ENCODE measurements at places on chromosomes 6 and 20.

DNA sequence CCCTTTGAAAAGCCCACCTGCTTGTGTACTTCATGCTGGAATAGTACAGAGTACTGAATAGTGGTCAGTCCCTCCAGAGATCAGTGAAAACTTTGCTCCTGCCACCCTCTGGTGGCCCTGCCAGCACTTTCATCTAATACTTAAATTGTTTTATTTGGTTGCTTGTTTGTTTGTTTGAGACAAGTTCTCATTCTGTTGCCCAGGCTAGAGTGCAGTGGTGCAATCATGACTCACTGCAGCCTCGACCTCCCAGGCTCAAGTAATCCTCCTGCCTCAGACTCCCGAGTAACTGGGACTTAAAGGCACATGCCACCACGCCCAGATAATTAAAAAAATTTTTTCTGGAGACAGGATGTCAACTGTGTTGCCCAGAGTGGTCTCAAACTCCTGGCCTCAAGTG, 9.1 kb downstream of the FAM83D start:
- peak; percentile 68 for DNase-seq

DNA sequence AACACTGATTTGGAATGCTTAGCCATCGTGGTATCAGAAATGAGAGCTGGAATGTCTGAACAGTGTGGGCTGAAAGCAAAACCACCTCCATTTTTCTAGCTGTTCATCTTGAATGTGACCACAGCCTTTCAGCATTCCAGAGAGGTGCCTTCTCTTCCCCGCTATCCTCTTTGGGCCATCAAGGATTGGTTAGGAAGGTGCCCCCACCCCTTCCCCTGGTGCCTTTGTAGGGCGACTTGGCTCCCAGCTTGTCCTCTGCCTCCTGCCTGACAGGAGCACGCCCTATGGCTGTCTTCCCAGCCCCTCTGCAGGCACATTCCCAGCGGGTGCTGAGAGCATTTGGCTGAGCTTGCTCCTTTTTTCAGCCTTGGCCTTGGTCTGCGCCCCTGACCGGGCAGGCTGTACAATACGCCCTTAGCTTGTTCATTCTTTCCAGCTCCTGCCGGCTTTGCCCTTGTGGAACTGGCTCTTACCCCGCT, 97.5 kb downstream of the ARMC2 start:
- DNase-seq = no peak

DNA sequence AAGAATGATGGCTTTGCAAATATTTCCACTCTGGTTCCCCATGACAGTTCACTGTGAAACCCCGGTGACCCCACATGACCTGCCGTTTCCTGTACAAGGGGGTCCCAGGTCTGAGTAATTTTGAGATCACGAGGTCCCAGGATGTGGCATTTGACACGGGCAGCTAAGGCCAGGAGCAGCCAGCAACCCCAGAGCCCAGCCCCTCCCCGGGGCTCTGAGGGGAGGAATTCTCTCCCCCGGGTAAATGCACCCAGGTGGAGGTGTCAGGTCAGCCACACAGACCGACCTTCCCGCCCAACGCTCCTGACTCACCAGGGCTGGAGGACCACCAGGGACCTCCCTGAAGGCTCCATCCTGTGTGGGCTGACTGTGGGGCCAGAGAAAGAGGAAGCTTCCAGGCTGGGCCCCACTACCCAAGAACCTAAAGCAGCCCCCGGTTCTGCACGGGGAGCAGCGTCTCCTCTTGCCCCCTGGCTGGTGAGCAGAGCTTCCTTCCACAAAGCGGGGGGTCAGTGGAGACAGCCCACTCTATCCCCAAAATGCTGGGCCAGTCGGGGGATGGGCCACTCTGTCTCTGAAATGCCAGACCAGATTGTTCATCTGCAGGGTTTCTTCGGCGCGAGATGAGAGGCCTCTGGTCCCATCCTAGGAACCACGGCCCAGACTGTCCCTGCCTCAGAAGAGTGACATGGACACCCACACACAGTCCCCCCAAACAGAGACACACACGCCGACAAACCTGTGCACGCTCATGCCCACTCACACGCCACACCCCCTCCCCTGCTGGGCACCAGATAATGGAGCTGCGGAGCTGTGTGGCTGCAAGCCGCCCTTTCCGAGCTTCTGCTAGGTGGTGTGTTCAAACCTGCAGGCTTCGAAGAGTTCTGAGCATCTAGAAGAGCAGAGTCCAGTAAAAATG, 23.4 kb upstream of the SLCO4A1 start:
- no peak for DNase-seq

- peak; percentile 65 for DNase-seq
Measured at GRCh38 chr6:71349976-71350615, 61.5 kb downstream of the OGFRL1 start.

- DNase-seq = no peak
Measured at GRCh38 chr6:1842334-1842733, 232.6 kb downstream of the FOXC1 start.

DNA sequence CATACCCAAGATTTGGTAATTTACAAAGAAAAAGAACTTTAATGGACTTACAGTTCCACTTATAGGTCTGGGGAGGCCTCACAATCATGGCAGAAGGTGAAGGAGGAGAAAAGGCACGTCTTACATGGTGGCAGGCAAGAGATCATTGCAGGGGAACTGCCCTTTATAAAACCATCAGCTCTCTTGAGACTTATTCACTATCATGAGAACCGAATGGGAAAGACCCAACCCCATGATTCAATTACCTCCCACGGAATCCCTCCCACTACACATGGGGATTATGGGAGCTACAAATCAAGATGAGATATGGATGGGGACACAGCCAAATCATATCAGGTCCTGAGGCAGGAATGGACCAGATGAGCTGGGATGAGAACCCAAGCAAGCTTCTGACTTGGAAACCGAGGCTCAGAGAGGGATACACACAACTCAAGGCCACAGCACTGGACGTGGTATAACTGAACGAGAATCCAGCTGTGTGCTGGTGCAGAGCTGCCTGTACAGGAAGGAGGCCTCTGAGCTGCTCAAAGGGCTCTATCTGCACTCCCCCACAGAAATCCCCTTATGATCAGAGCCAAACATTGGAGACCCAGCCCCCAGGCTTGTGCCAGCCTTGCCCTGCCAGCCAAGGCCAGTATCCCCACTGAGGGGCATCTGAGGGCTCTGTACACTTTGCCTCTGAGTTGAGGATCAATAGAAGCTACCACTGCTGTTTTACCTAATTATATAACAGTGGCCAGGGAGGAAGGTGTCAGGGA, 137.8 kb downstream of the CEBPB start:
- no peak for DNase-seq

DNA sequence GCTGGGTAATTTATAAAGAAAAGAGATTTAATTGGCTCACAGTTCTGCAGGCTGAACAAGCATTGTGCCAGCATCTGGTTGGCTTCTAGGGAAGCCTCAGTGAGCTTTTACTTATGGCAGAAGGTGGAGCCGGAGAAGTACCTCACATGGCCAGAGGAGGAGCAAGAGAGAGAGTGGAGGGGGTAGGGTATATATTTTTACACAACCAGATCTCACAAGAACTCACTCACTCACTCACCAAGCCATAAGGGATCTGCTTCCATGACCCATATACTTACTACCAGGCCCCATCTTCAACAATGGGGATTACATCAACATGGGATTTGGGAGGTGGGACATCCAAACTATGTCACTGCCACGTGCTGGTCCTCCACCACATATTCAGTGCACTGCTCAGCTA, 152.6 kb upstream of the PRND start:
- DNase-seq = no peak

- DNase-seq = no peak
Measured at GRCh38 chr6:134466771-134467525, 149.0 kb upstream of the SGK1 start.

- DNase-seq = peak; percentile 75
Measured at GRCh38 chr6:117677553-117678141, 2.4 kb downstream of the NUS1 start.

DNA sequence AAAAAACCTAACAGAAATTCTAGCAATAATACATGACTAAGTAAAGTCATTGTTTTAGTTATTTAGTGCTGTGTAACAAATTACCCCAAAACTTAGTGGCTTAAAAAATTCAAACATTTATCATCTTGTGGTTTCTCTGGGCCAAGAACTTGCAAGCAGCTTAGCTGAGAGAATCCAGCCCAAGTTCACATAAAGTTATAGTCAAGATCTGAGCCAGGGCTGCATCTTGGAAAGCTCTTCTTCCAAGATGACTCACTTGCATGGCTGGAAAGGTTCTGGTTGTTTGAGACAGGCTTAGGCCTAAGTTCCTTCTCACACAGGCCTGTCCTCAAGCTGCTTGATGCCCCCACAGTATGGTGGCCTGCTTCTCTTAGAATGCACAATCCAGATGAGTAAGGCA, 217.8 kb upstream of the TSHZ2 start:
- DNase-seq = no peak

Measured in RKO (cell line).